ENCODE measurements at places on chromosomes 11 and 22.

DNA sequence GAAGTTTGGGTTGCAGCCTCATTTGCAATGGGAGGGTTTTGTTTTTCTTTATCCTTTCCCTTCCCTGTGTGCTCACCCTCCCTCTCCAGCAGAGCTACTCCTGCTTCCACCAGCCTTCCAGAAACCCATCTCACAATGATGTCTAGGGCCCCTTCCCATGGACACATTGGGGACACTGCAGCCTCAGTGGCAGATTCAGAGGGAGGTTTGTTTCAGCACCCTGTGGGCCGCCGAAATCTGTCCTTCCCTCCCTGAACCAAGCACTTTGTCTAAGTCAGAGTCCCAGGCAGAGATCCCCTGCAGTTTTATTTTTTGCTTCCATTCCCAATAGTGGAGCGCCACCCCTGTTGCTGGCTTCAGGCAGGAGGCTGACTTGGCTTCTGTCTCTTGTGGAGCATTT lies 8.6 kb upstream of the SYNGR1 start:
- no peak for DNase-seq

GRCh38 chr22:32820131-32821119 lies 18.9 kb downstream of the TIMP3 start:
- no peak for DNase-seq

DNA sequence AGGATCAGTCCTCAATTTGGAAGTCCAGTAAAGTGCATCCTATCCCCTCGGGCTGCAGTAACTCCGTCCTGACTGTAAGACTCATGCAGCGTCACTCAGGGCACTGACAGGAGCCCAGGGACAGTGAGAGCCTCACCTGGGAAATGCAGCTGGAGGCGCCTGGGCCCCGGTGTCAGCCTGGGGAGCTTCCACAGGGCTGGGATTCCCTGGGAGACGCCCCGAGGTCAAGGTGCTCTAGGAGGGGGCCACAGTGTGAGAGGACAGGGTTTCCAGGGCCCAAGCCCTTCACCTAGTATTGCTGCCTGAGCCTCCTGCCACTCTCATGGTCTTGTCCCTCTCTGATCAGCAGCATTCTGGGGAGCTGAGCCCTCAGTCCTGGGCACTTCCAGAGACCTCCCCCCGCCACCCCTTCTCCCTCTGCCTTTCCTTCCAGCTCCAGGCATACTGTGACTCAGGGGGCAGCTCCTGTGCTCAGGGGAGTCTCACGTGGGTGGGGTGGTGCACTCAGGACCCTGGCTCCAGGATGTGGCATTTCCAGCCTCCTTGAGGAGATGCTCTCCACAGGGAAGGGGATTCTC lies 99.1 kb upstream of the IGLL5 start:
- DNase-seq, result no peak

DNA sequence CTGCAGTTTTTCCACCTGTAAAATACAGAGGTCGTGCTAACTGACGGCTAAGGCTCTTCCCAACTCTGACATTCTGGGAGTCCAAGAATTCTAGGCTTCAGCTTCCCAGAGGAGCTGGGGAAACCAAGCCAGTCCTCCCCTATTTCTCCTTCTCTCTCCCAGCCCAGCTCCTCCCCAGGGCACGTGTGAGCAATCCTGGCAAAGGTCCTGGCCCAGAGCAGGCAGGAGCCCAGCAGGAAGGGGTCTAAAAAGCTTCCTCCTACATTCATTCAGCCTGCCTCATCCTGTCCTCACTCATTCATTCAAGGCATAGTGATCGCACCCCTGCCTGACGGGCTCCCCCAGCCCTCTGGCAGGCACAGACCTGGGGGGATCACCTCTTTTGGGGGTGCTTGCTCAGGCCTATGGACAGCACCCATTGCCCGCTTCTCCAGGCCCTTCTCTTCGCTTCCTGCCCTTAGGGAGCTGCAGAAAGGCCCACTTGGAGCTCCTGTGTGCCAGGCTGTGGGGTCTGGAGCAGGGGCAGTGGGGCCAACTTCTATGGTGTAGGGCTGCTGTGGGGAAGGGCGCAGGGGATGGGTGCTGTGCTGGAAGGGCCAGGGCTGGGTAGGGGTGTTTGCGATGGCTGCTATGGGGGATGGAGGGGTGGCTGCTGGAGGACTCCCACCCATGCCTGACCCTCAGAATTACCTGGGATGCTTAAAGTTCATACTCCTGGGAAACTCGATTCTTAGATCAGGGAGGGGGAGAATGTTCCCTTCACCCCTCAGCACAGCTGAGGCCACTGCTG lies 9.8 kb downstream of the KCNC1 start:
- DNase-seq, result no peak

GRCh38 chr11:11979488-11980117 lies 28.8 kb downstream of the DKK3 start:
- DNase-seq, result no peak

DNA sequence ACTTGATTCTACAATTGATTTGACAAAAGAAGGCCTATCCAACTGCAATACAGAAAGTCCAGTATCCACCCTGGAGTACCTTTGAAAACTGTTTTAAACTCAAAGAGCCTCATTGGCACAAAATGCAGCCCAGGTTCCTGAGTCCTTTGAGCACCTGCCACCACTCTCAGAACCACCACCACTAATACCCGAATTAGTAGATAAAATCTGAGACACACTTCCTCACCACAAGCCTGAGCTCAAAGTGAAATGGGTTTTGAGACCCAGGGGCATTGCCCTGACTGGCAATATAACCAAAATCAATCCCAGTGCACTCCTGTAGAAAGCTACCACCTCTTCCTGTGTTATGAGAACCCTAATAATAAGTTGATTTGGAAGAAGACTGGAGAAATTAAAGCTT lies 215.7 kb downstream of the CSNK2A3 start:
- DNase-seq, result no peak

DNA sequence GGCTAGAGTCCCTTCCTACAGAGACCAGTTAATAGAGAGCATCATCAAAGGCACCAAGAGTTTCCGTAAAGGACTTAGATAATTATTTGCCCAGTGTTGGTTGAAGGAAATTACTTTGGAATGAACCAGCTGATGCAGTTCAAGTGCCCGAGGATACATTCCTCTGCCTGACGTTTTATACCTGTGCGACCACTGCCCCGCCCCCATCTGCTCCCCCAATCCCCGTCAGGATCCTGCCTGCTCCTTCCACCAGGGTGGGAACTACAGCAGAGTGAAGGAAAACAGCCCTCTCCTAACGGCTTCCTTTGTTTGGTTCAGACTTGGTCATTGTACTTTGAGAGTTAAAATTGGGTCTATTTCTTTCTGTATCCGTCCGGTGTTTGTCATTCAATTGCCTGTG lies 761.5 kb downstream of the NTM start:
- DNase-seq, result no peak

DNA sequence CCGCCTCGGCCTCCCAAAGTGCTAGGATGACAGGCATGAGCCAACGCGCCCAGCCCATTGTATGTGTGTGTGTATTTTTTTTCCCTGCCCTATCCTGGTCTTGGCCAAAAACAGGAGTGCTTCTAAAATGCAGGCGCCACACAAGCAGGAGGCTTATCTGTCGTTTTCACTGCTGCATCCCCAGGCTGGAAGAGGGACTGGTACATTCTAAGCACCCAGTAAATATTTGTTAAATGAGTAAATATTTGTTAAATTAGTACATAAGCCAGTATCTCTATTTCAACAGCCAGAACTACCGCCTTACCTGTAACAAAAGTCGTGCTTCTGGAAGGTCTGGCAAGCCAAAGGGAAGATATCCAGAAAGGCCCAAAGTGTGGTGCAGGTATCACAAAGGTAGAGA lies 24.9 kb downstream of the ASCC2 start:
- DNase-seq, result no peak

GRCh38 chr11:2998073-2998850 lies 6.1 kb upstream of the NAP1L4 start:
- DNase-seq, result no peak

GRCh38 chr11:116773203-116774097 lies 663 bp upstream of the BUD13 start:
- no peak for DNase-seq

GRCh38 chr11:34850334-34850733 lies 65.8 kb downstream of the APIP start:
- DNase-seq, result no peak

- peak; percentile 54 for DNase-seq
Measured at GRCh38 chr11:86218125-86219084, 26.1 kb upstream of the EED start.

DNA sequence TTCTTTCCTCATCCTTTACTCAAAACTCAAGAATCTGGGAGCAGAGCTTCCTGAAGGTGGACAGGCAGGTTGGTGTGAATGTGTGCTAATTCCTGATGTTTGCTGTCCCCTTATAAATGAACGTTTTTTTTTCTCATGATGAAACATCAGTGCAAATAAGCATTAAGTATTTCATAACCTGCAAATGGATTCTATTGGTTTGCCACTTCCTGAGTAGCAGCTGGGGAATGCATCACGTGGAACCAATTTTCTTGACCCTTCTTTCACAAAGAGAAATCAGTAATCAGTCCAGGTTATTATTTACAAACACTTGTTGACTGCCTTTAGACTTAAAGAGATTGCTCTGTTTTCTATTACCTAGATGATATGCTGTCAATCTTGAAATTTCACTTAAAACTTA lies 40.1 kb upstream of the SCN3B start:
- no peak for DNase-seq

- DNase-seq, result no peak
Measured at GRCh38 chr22:39893526-39893925, at the start of gene ENTHD1. ENTHD1 (minus strand) TSS chr22:39893760; CDS start chr22:39887748, 6,012 bp downstream.

DNA sequence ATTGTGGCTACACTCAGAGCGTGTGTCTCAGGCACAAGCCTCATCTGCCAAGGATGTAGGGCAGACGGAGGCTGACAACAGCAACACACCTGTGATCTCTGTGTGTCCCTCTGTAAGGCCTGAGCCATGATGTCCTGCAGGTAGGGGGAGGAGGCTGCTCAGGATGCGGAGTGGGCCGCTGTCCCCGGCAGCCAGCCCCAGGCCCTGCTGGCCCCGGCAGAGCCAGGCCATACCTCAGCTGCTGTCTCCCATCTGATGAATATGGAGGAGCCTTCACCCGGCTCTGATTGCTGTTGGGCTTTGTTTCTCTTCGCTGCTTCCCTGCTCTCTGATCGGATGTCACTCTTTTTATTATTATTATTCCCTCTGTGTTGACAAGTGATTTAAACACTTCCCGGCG lies 83.6 kb upstream of the NCAM1 start:
- DNase-seq, result no peak

GRCh38 chr22:35731321-35731720 lies 13.6 kb downstream of the APOL5 start:
- DNase-seq, result no peak

DNA sequence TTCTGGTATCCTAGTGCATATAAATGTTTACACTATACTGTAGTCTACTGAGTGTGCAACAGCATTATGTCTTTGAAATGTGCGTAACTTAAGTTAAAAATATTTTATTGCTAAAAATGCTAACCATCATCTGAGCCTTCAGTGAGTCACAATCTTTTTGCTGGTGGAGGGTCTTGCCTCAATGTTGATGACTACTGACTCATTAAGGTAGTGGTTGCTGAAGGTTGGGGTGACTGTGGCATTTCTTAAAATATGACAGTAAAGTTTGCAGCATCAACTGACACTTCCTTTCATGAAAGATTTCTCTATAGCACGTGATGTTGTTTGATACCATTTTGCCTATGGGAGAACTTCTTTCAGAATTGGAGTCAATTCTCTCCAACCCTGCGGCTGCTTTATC lies 8.5 kb upstream of the CREBZF start:
- DNase-seq, result no peak

DNA sequence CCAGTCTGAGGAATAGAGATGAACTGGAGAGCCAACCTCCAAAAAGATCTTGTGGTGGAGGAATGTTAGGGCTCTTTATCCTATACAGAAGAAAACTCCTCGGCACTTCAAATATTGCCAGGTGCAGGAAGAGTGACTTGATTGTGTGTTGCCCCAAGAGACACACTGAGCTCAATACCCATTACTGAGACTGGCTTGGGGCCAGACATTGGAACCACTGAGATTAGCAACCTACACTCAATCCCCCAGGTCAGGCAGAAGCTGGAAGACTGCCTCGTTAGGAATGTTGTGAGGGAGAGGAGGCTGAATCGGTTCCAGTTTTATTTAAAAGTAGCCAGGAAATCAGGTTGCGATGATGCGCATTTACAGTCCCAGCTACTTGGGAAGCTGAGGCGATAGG lies 2.4 kb upstream of the SGSM3 start:
- DNase-seq, result no peak

GRCh38 chr11:122538060-122538459 lies 117.5 kb upstream of the UBASH3B start:
- no peak for DNase-seq

GRCh38 chr11:90803831-90804230 lies 581.0 kb upstream of the CHORDC1 start:
- no peak for DNase-seq

- DNase-seq, result no peak
Measured at GRCh38 chr22:43750751-43751150, 61.4 kb downstream of the EFCAB6 start.

- no peak for DNase-seq
Measured at GRCh38 chr11:116082256-116082655, 578.0 kb upstream of the CADM1 start.

DNA sequence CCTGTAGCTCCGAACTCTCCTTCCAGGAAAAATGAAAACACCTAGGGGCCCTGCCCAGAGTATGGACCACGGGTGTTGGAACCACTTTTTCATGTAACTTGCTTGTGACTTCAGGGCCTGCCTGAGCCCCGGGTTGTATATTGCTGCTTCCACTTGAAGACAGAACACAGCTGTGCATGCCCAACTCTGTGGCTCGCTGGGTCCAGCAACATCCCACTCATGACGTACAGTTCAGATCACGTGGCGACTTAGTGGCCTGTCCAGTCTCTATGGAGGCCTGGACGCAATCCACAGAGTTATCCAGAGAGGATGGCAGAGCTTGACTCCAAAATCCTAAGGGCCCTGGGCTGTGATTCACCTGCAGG lies 6.8 kb downstream of the C11orf21 start:
- DNase-seq, result no peak

DNA sequence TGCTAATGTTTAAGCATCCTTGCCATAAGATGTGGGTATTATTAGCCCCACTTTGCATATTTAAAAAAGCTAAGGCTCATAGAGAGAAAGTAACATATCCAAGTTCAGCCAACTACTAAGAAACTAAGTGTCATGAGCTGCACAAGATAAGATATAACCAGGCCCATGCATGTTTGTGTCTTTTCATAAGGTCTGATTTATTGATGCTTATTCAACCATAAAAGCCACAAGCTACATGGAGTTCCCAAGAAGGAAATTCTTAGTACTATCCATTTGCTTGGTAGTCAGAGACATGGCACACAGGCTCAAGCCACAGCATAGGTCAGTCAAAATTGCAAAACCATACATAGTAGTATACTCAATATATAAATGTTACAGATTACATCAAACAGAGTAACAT lies 488.5 kb downstream of the SOX6 start:
- no peak for DNase-seq

All from stimulated activated CD4-positive, alpha-beta T cell treated with anti-CD3 and anti-CD28 coated beads, Interleukin-1b, Interleukin-23, amount 100 ng/mL, for 4 hours (primary cell).